AG20443 (cell line): ENCODE measurements at places on chromosomes 7 and 10.
A peak's percentile ranks its signal among the peaks of the same experiment; 100 is the strongest.

- DNase-seq: no peak
These were observed 87.2 kb upstream of the KCNMA1 start for GRCh38 chr10:77724820-77725219.

DNA sequence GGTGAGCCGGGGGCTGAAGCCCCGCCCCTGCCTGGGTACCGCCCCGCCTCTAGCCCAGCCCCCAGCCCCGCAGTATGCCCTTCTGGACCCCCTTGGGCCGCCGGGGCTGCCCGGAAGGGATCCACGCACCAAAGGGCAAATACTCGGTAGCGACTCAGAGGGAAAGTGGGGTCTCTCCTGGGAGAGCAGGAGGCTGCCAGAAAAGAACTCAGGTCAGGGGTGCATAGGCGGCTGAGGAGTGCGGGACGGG, 796 bp downstream of the FBXL15 start:
- no peak for DNase-seq

DNA sequence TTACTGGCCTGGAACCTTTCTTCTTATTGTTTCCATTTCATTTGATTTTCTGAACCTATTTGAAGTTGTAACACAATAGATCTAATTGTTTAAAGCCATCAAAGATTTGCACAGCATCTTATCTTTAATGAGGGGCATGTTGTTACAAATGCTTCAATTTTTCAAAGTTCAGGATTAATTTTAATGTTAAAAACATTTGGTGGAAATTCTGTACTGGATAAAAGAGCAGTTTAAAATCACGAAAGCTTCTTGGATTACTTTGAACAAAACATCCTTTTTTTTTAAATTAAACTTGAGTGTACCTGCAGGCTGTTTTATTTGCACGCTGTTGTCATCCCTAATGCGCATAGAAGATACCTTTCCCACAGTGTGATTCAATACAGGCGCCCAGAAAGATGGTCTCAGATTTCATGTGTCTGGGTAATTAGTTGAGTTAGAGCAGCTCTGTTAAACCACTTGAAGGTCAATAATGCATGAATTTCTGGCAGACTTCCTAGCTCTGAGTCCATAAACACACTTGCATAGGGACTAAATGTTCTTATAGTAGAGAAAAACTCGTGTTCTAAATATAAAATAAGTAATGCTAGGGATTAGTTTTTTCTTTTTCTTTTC, 29.3 kb upstream of the DDX50 start:
- no peak for DNase-seq

- no peak for DNase-seq
These were observed 41.1 kb downstream of the VIPR2 start for GRCh38 chr7:159103382-159104187.

DNA sequence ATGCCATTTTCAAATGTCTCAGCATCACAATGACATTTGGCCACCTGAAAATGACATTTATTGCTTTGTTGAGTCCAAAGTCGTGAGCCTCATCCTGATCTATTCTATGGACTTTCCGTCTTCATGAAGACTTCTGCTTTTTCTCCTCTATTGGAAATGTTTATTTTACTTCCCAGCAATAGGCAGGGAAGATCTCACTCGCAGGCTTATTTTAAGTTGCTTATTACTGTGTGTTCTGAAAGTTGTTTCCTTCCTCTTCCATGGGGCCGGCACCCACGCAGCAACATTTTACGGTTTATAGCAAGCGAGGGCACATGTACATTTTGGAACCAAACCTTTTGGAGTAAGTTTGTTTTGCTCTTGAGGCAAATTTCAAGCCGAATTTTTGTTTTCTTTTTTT, 221.0 kb upstream of the KLF6 start:
- no peak for DNase-seq

- DNase-seq: no peak
These were observed 25.4 kb downstream of the INSIG1 start for GRCh38 chr7:155323001-155323638.

GRCh38 chr10:7609556-7609955, 57.2 kb downstream of the ITIH5 start:
- DNase-seq: no peak

DNA sequence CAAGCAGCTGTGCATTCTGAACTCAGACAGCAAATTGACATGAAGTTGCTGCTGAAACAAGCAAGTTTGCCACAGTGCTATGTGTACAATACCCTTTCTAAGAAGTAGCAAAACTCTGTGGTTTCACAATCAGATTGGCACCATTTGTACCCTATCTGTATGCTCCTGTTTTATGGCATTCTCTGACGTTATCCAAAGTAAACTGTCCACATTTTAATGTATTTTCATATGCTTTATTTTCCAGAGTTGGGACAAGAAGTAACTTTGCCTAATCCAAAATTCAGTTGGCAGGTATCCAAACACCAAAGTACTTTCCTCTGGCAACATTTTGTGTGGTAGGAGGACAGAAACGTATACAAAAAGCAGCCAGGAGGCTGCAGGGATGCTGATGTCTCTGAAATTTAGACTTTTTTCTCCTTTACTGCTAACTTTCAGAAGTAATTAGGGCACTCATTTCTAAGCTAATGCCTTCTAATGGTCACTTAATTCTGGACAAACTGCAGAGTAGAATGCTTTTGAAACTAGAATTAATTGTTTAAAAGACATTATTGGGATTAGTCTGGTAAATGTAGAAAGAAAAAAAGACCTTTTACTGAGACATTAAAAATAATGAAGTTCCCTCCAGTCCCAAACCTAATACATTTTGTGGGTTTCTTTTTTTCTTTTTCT, 414.7 kb upstream of the NRP1 start:
- DNase-seq: no peak

DNA sequence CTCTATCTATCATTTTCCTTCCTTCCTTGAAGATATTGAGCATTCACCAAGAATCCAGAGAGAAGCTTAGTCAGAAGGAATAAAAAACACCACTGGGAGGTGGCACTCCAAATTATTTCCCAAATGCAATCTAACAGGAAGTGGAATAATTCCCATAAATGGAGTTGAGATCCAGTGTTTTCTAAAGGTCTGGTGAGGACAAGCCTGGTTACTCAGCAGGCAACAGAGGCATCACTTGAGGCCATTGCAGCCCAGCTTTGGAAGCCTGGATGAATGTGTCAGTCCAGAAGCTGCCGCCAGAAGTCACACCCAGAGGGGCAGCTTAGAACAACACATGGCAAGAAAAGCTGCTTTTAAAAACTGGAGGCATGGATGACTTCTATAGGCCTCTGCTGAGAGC, 288.9 kb upstream of the KLF6 start:
- DNase-seq: peak; percentile 81

GRCh38 chr10:121250995-121251764, 347.1 kb downstream of the FGFR2 start:
- no peak for DNase-seq

DNA sequence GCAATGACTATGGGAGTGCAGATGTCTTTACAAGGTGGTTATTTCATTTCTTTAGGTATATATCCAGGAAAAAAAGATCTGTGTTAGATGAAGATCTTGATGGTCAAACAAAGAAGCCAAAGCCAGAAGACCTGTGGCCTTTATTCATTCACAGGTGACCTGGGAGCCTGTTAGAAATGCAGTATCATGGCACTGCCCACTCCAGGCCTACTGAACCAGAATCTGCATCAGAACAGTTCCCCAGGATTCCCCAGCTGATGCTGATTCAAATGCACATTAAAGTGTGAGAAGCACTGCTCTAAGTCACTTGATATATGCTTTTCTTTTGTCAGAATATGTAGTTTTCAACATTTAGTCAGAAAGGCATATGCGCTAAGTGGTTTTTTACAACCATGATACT, 251.1 kb downstream of the IPMK start:
- no peak for DNase-seq

DNA sequence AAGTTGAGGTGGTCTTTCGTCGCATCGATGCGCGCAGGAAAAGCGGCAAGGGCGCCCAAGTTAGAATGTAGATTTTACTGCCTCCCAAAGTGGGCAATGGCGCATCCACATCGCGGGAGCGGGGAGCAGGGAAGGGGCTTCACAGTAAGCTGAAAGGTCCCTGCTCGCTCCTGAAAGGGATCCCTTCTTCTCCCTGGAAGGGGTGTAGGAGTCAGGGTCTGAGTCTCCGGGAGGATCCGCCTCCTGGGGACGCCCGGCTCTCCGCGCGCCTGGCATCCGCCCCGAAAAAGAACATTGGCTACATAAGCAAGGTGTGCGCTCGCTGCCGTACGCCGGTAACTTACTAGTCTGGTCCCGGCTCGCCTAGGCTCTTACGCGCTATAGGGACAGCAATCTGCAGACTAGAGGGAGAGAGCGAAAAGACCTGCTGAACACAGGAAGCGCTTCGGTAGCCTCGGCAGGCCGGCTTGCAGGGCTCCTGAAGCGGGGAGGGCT, 804 bp downstream of the UNC5B start:
- peak; percentile 49 for DNase-seq

DNA sequence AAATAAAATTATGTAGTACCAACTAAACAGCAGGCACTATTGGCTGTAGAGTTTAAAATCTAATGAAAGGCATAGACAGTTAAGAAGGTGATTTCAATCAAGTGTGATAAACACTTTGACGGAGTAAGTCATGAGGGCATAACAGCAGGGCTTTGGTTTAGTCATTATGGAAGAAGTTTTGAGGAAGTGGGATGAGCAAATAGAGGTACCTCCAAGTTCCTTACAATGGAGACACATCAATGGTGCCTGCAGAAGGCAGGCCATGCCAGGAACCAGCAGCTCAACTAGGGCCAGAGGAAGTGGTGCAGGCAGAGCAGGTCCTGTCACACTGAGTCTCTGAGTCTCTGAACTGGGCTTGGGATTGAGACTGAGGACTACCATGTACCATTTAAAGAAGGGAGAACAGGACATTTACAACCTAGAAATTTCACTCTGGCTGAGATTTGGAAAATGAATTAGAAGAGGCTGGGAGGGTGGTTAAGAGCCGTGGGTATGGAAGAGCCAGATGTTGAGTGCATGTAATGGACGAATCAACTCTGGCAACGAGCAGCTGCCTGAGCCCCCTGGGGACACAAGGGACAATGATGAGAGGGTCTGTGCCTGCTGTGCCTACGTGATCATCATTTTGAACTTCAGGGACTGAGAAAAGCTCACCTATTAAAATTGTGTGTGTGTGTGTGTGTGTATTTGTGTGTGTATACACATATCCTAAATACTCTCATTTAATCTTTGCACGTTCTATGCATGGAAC, 208.7 kb upstream of the POM121L12 start:
- no peak for DNase-seq

DNA sequence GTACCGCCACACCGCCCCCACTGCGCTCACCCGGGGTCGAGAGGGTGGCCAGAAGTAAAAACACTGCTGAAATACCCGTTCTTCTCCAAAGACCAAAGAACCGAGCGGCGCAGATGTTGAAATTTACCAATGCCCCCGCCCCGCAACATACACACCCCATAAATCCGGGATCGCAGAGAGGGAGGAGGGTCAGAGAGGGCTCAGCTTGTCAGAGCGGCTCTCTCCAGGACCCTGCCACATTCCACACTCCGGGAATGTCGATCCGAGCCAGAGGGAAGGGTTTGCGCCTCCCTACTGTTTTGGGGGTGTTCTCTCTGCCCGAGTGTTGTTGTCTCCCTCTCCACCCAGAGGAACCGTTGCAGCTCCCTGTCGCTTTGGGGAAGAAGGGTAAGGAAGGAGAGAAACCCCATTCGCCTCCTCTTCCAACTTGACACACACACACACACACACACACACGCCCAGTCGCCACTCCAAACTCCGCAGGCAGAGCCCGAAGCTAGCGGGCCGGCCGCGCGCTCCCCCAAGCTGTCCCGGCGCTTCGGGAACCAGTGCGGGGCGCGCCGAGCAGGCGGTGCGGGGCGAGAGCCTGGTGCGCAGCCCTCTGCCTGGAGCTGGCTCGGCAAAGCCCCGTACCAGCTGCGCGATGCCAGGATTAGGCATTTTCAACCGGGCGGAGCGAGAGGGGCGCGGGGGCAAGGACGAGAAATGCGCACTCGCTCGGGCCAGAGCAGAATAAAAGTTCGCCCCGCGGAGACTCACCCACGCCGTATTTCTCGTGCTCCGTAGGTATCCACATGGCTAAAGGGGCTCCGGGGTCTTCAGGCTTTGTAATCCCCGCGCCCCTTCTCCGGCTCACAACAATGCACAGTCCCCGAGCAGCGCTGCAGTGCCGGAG, 609 bp downstream of the DOCK4 start:
- DNase-seq: peak; percentile 56

DNA sequence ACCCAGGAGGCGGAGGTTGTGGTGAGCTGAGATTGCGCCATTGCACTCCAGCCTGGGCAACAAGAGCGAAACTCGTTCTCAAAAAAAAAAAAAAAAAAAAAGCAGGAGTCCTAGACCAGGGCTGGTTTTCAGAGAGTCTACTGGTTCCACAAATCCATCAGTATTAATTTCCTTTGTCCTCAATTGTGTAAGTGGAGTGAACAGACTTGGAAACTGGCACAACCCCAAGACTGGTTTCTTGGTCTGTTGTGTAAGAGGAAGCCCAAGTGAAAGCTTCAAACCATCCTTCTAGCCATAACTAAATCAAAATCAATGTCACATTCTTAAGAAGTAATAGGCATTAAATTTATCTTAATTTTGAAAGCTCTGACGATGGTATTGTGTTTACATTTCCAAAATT, 213.6 kb downstream of the DGKI start:
- no peak for DNase-seq

GRCh38 chr10:1162481-1163203, 106.5 kb downstream of the WDR37 start:
- no peak for DNase-seq

GRCh38 chr10:33337326-33337957, 3.0 kb upstream of the NRP1 start:
- peak; percentile 44 for DNase-seq

DNA sequence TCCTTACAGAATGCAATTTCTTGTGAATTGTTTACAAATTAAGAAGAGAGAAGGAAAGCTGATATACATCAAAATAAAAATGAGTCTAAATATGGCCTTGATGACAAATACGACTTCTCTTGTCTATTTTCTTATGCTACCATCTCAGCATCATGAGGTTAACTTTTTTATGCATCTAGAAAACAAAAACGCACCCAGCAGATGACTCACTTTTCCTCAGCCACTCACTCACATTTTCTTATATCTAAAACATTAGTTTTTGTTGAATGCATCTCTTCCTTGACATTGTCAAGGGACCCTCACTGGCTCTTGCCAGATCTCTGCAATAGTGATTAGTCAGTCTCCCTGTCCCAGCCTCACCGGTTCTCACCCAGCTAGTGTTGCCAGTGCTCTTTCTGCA, 256.4 kb upstream of the SLC26A5 start:
- no peak for DNase-seq

DNA sequence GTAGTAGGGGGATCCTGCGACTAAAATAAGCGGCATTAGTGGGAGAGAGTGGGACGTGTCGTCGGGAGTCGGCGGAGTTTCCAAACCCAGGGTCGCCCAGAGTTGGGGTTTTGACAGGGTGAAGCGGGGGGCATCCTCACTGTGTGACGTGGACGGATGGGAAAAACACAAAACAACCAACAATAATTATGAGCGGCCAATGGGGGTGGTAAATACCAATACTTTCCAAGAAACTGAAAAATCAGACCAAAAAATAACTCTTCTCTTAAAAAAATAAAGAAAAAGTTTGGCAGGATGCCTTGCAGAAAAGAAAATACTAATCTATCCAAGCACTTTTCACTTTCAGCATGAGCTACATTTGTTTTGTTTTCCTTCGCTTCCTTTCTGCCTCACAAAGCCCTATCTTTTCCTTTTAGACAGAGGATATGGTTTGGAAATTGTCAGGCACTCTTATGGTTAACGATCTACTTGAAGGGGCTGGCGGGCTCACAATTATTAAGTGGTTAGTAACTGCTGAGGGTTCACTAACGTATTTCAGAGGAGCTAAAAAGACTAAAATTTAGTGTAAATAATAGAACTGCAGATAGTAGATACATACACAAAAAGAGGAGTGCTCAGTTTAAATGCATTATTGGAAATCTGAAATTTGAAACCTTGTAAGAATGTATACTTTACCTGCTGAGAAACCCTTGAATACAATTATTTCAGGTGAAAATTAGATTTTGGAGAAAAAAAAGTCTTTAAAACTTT, 802 bp upstream of the CDK6 start:
- DNase-seq: no peak
